Amniotic stem cell (primary cell): ENCODE measurements at places on chromosomes 5 and 9.

DNA sequence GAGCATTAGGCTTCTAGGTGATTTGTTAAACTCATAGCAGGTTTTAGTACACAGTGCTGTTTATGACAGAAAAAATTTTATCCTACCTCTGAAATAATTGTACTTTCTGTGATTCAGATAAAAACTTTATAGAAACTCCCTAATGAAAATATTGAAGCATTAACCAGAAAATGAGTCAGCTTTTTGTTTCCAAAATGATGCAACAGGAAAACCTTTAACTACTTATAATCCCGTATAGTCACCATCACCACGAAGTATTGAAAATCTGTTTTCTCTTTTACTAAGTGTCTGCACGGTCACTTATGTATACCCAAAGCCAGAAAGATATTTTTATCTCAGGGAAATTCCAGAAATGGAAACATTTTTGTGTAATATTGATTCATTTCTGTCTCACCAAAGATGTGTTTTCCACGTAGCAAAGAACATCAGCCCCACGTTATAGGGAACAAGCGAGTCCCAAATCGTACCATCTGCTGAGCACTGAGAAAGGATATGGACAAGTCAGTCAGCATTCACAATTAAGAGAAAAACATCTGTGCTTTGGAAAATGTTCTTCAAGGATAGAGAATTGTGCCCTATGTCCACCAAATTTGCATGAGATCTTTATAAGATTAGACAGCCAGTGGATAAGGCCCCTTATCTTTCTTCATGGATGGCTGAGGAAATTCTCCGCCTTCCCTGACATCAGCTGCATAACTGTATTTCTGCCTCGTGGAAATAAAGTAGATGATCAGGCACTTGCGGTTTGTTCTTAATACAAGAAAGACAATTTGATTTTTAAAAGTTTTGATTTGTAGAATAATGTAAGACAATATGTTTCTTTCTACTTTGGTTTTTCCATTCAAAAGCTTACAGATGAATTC, 41.9 kb downstream of the TNFAIP8 start:
- DNase-seq, result peak; percentile 40

DNA sequence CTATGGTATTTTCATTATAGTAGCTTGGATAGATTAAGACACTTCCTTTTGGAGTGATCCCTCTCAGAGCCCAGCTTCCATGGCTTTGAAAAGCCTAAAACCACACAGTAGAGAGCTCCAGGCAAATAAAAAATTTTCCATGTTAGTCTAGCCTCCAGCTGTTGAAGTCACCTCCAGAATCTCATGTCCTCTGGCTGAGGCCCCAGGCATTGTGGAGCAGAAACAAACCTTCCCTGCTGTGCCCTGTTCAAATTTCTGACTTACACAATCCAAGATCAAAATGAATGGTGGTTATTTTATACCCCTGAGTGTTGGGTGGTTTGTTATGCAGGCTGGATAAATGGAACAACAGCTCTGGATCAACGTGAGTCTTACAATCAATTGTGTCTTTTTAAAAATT, 203.9 kb downstream of the ICE1 start:
- DNase-seq, result no peak

- no peak for DNase-seq
Observed at GRCh38 chr5:57817001-57817453, 334.4 kb upstream of the ACTBL2 start.

GRCh38 chr5:1107167-1108022, 4.5 kb downstream of the SLC12A7 start:
- DNase-seq, result no peak

GRCh38 chr9:113912816-113913215, 36.7 kb downstream of the ZNF618 start:
- no peak for DNase-seq

GRCh38 chr5:23029290-23029689, 176.1 kb upstream of the CDH12 start:
- DNase-seq, result no peak

- DNase-seq, result no peak
Observed at GRCh38 chr5:6861667-6862066, 148.4 kb downstream of the TENT4A start.

- no peak for DNase-seq
Observed at GRCh38 chr5:168227001-168227400, 64.4 kb upstream of the WWC1 start.

DNA sequence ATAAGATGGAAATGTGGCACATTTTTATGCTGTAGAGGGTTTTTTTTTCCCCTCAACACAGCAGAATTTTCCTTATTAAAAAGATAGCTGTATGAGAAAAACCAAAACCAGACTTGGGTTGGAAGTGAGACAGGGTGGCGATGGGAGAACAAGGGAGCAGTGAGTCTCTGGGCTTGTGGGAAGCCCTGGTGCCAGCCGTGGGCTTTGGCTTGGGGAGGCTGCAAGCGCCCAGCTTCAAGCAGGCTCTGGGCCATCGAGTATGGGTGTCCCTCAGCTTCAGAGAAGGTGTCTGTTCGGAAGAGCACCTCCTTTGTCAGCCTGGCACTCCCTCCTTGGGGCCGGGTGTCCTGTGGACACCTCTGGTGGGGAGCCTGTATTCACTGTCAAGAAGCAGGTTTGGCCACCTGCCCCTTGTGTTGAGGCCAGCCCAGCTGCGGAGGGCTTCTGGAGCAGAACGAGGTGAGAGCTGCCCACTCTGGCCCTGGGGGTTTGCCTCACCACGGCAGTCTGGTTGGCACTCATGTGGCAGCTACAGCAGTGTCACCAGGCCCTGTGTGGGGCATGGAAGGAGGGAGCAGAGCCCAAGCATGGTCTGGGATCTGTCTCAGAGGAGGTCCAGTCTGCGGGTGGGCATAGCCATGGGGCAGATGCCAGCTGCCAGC, 37.6 kb upstream of the ANGPTL2 start:
- DNase-seq, result no peak

GRCh38 chr5:14316471-14316870, 173.3 kb downstream of the TRIO start:
- DNase-seq, result no peak
